ENCODE measurements at places on chromosomes 12 and 14.

DNA sequence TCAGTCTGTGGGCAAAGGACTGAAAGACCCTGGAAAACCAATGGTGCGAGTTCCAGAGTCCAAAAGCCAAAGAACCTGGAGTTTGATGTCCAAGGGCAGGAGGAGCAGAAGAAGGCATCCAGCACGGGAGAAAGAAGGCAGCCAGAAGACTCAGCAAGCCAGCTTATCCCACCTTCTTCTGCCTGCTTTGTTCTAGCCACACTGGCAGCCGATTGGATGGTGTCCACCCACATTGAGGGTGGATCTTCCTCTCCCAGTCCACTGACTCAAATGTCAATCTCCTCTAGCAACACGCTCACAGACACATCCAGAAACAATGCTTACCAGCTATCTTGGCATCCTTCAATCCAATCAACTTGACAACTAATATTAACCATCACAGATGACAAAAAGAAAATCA is 57.2 kb upstream of the CAPRIN2 start:
- no peak for DNase-seq

GRCh38 chr12:85509857-85510256 is 229.8 kb downstream of the ALX1 start:
- DNase-seq, result no peak

DNA sequence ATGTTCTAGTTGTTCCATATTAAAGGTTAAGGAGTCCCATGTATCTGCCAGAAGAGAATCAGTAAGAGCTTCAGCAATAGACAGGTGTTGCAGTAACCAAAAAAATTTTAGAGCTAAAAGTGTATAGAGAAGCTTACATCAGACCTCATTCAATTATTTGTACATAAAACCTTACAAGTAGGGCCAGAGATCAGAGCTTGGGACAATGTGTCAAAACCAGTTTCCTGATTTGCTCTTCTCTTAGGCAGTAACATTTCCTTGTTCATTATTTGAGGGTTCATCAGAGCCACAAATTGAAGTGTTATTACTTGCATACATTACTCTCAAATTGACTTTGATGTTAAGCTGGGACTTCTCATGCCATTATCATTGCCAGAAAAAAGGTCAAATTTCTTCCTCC is 55.5 kb upstream of the ATXN7L3B start:
- no peak for DNase-seq

DNA sequence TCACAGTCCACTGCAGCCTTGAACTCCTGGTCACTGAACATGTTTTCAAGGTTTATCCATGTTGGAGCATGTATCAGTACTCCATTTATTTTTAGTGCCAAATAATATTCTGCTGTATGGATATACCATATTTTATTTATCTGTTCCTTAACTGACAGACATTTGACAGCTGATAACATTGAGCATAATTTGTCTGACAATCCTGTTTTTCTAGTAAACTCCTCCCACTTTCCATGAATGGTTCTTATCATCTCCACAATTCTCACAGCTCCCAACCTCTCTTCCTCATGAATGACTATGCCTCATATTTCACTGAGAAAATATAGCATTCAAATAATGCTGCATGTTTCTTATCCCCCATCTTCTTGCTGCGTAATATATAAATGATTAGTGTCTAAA is 33.3 kb downstream of the COCH start:
- DNase-seq, result no peak

GRCh38 chr14:27566843-27567382 is 969.1 kb upstream of the NOVA1 start:
- no peak for DNase-seq

- no peak for DNase-seq
These were observed 9.9 kb upstream of the ADIPOR2 start for GRCh38 chr12:1680804-1681492.

- no peak for DNase-seq
These were observed 187.5 kb upstream of the TMEM132C start for GRCh38 chr12:128079446-128079845.

DNA sequence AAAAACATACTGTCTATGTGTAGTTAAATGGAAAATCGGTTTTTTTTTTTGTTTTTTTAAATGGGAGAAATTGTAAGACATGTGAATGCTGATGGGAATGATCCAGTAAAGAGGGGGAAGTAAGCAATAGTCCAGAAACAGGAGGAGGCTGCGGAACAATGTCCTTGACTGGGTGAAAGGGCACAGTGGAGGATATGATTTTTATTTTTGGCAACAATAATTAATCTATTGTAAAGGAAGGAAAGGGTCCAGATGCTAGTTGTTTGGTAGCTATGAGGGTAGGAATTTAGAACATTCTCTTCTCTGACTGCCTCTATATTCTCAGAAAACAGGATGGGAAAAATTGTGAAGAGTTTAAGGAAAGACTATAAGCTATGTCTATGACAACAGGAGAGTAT is 76.6 kb downstream of the RPL10L start:
- no peak for DNase-seq

DNA sequence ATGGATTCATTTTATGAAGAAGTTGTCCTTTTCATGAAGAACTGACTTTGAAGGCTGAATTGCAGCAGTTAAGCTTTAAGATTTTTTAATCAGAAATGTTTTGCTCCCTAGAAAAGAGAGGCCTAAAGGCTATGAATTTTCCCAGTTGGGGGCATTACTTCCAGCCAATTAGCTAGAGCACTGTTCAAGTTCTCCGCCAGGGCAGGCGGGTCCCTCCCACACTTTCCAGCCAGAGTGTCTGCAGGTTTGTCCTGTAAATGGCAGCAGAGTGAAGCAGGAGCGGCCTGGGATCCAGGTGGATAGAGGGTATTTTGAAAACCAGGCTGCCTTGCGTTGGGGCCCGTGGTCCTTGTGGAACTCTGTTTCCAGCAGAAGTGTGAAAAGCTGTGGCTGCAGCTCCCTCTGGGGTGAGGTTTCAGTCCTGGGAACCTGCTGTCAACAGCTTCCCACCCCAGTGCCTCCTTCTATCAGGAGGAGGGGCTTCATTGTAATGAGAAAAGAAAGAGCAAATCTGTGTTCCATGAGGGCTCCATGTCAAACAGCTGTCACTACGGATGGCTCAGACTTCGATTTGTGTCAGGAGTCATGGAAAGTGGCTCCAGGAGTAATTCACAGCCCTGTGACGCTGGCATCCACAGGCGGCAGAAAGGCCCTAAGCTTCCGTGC is 210.7 kb upstream of the TMEM132C start:
- no peak for DNase-seq

DNA sequence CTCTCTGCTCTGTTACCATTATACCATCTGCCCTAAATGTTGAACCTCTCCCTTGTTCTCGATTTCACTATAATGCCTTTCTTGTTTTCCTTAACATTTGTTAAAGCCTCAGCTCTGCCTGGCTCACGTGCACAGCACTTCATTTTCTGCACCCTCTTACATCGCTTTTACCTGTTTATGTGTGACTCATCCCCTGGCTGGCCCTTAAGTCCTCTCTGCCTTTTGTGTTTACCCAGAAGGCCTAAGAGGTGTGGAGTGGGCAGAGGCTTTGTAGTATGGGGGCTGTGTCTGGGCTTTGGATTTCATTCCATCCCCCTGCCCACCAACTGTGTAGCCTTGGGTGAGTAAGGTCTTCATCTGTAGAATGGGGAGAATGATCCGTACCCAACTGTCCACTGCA is 36.5 kb downstream of the UBE3B start:
- no peak for DNase-seq

- DNase-seq, result no peak
These were observed 104.0 kb upstream of the FRMD6 start for GRCh38 chr14:51547701-51548100.

- no peak for DNase-seq
These were observed 102.0 kb upstream of the FUT8 start for GRCh38 chr14:65310568-65310967.

DNA sequence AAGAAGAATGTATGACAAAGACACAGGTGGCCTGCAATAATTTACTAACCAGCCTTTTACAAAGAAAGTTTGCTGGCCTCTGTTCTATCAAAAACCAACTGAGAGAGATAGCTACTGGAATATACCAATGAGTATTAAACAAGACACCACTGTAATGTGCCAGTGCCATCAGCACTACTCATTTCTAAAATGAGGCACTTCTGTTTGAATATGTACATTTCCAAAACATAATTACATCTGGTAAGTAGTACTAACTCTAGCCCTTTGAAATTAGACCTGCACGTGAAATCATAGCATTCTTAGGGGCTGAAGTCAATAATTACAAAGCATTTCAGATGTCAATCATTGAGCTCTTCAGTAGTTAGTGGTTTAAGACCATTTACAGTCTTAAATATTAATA is 6.9 kb upstream of the SYCP3 start:
- no peak for DNase-seq
